ENCODE measurements at places on chromosomes 4 and X.

GRCh38 chr4:168839758-168840391 lies 170.2 kb downstream of the CBR4 start:
- no peak for DNase-seq

- no peak for DNase-seq
Measured at GRCh38 chr4:144658903-144659302, 12.9 kb downstream of the HHIP start.

DNA sequence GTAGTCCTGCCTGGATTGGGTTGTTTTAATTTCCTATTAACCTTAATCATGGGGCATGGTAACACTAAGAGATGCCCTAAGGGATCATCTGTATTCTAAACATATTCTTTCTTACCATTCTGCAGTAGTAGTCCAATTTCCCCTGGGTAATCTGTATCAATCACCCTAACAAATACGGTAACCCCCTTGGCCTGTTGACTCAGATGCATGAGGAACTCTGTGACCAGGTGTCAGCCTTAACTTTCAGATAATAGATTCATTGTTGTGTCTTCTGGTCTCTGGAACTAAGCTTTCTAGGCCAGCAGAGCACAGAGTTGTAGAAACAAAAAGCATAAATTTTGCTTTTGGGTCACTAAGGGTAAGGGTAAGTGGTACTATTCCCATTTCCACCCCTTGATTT lies 13.1 kb upstream of the BANK1 start:
- DNase-seq: no peak

DNA sequence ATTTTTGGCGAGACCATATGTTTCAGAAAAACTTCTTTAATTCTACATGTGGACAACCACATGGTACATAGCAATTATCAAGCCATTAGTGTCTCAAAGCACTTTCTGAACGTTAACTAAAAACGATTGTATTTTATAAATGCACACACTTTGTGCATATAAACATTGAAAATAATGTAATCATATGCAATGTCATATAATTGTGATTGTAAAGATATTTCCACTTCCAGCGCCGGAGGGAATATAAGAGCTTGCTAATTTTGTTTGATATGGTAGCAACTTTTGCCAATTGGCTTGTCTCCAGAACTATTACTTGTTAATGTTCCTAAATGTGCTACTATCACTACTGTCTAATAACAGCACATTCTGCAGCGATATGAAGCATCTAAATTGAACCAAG lies 162.3 kb upstream of the SMIM31 start:
- DNase-seq: no peak

GRCh38 chr4:68271851-68272357 lies 26.4 kb upstream of the TMPRSS11B start:
- no peak for DNase-seq

DNA sequence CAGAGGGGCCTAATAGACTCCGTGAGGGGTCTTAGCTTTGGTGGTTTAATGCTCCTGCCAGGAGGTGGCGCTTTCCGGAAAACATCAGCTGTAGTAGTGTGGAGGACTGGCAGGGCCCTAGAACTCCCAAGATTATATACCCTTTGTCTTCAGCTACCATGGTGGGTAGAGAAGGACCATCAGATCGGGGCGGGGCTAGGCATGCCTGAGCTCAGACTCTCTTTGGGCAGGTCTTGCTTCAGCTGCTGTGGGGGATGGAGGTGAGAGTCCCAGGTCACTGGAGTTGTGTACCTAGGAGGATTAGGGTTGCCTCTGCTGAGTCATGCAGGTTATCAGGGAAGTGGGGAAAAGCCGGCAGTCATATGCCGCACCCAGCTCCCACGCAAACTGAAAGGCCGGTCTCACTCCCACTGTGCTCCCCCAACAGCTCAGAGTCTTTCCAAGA lies 63.0 kb upstream of the AGA start:
- no peak for DNase-seq

GRCh38 chr4:145755802-145756201 lies 75.9 kb downstream of the C4orf51 start:
- DNase-seq: no peak

DNA sequence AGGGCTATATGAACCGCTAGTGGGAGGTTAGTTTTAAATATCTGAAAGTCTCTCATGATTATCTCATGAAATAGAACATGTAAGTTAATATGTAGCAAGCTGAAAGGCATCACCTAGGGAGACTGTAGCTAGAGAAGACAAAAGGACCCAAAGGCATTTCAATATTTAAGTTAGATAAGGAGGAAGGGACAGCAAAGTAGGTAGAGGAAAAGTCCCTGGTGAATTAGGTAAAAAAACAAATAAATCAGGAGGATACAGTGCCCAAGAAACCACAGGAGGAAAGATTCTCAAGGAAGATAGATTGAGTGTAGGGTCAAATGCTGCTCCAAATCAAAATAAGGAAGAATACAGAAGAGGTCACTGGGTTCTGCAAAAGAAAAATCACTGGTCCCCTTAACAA lies 175.5 kb downstream of the GASK1B start:
- no peak for DNase-seq

- DNase-seq: no peak
Measured at GRCh38 chr4:13673167-13673566, 45.6 kb upstream of the BOD1L1 start.

DNA sequence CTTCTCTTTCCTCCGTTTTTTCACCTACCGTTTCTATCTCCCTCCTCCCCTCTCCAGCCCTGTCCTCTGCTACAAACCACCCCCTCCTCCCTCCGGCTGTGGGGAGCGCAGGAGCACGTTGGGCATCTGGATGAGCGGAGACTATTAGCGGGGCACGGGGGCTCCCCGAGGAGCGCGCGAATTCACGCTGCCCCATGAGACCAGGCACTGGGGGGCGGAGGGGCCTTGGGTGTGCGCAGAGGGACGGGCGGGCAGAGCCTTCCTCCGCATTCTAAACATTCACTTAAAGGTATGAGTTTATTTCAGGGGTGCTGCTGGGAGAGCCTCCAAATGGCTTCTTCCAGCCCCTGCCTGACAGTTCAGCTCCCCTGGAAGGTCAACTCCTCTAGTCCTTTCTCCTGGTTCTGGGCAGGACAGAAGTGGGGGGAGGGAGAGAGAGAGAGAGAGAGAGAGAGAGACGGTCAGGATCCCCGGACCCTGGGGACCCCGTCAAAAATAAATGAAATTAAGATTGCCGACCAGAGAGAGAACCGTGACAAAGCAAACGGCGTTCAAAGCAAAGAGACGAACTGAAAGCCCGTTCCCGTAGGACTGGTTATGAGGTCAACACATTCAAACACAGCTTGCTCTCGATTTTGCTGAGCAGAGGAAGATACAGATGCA lies 5.0 kb downstream of the SHOX start:
- no peak for DNase-seq

DNA sequence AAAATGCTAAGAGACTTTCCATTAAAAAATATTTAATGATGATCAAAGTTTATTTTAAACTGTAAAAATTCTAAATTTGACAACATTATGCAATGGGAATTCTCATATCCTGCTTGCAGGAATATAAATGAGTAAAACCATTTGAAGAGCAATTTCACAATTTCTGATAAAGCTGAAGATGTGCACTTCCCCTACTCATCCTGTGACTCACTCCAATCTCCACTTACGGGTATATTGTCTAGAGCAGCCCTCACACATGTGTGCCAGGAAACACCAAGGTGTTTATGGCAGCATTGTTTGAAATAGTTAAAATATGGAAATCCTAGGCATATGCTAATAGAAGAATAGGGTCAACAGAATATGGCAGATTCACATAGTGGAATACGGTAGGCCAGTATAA lies 158.4 kb downstream of the PDHA2 start:
- DNase-seq: no peak

- no peak for DNase-seq
Measured at GRCh38 chrX:30951003-30951402, 61.9 kb upstream of the TAB3 start.

DNA sequence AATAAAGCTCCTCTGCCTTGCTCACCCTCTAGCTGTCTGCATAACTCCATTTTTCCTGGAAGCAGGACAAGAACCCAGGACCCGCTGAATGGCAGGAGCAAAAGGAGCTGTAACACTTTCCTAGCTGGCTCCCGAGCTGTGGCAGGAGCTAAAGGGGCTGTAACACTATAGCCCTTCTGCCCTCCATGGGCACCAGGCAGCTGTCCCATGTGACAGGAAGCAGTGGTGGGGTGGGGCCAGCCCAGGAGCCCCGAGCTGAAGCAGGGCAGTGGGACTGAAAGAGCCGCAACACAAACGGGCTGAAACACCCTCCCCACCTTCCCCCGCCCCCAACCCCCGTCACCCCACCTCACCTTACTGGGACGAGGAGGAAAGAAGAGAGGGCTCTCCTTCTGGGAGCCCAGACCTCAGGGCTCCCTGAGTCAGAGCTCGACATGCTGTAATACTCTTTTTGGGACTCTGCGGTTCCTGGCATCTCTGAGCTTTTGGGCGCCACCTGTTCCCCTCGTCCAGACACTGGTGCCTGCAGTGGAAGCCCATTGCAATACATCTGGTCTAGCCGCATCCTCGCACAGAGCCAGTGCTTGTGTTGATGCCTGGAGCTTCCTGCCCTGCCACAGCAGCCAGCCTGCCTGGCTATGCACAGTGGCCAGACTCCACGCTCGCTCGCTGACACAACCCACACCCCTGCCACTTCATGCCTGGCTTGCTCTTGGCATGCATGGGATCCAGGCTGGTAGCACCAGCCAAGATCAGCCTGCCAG lies 39.4 kb downstream of the PPM1K start:
- DNase-seq: peak; percentile 14

DNA sequence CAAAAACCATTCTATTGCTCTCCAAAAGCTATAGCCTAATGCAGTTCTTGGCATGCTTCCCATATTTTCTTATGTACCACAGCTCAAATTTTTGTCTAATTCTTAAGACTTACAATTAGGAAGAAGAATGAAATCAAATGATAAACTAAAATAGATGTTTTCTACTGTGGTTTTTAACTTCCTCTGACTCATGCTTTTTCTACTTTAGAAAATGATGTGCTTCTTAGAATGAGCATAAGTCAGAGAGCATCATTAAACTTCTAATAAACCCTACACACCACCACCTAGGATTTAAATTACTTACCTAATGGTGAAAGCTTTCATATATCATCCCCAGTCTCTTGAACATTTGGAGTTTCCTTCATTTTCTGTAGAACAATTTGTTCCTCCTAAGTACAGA lies 217.0 kb upstream of the NDST3 start:
- DNase-seq: no peak

DNA sequence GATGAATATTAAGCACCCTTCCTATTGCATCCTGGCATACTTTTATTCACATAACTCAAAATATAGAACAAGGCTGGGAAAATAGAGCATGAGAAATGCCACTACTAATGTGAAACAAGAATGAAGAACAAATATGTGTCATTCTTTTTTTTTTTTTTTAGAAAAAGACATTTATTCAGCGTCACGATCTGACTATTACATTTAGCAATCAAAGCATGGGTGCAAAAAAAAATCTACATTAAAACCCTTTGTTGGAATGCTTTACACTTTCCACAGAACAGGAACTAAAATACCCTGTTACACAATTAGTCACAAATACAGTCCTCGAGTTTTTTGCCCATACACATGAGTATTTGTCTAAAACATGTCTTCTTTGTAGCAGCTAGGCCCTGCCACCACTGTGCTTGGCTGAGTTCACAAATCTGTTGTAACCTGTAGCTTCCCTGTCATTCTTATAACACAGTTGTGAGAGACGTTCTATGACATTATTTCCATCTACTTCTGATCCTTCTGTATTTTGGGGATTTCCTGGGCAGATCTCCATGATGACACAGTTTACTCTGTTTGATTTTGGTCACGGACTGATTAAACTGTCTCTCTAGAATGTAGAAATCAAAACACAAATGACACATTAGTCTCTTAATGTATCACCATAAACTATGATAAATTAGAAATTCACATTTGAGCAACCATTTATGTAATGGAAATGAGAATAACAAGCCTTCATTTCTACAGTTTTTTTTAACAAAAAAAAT lies 9.4 kb upstream of the TET2 start:
- DNase-seq: no peak

- DNase-seq: no peak
Measured at GRCh38 chr4:17713779-17714178, 67.6 kb downstream of the FAM184B start.

- DNase-seq: no peak
Measured at GRCh38 chr4:127311924-127312323, 320.8 kb upstream of the INTU start.

- DNase-seq: no peak
Measured at GRCh38 chr4:107689912-107690587, 30.0 kb downstream of the PAPSS1 start.

- DNase-seq: no peak
Measured at GRCh38 chrX:53471346-53471745, 37.2 kb upstream of the HSD17B10 start.

GRCh38 chr4:137474711-137475301 lies 57.5 kb downstream of the PCDH18 start:
- DNase-seq: no peak

- DNase-seq: peak; percentile 19
Measured at GRCh38 chrX:136635235-136635634, 12.7 kb upstream of the CD40LG start.

- no peak for DNase-seq
Measured at GRCh38 chrX:113539599-113540356, 699.1 kb upstream of the AMOT start.

- DNase-seq: no peak
Measured at GRCh38 chrX:47482065-47482511, 934 bp downstream of the ZNF41 start.

DNA sequence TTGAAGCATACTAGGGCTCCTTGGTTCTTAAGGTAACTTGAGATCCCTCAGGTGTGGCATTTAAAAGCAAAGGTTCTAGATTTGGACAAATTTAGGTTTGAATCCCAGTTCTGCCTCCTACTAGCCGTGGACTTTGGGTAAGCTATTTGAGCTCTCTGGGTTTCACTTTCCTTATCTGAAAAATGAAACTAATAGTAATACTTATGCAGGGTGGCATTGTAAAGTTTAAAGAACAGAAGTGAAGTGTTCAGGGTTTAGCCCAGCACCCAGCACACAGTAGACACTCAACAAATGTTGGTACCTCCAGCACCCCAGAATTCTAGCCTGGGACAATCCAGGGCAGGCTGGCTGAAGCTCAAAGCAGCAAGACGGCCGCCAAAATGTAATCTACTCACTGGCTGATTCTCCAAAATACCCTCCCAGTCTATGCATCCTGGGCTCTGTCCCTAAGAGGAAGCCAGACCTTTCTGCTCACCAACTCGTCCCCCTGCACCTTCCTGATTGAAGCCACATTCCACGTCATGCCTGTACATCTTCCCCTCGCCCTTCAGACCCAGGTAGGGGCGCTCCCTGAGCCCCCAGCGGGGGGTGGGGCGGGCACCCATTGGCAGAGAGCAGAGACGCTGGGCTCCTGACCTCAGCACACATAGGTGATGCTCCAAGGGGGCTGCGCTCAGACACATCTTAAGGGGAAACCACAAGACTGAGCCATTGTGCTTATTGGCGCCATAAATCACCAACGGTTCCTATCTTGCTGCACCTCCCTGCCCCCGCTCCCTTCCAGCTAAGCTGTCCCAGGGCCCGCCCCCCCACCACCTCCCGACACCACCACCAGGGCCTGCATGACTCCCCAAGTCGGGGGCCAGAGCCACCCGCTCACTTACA lies 160.6 kb downstream of the BCOR start:
- no peak for DNase-seq

DNA sequence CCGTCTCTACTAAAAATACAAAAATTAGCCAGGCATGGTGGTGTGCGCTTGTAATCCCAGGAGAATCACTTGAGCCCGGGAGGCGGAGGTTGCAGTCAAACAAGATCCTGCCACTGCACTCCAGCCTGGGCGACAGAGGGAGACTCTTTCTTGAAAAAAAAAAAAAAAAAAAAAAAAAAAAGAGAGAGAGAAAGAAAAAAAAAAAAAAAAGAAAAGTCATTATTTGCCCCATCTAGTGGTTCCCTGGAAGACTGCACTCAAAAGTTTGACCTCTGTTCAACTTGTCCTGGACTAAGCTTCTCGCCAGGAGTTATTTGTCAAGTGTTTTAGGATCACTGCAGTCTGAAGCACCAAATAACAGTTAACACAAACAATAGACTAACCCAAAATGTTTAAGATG lies 45.3 kb upstream of the KCTD8 start:
- DNase-seq: no peak
